Pericardium fibroblast (primary cell): ENCODE measurements at places on chromosomes 2 and 18. TPM values are rescaled to one million over a fixed set of nuclear protein-coding genes. Genes with fewer than 3 reads are reported as not detected.

Gene DHRS9
- total RNA-seq = 51.2 TPM in 1 of 2 replicates, not detected in the other

Gene ZAP70
- 2.2 TPM in 1 of 2 replicates, not detected in the other for total RNA-seq

Gene EFR3B
- 0.47 and 0.60 TPM in 2 replicates for total RNA-seq

Gene KCNS3
- 1.2 TPM in 1 of 2 replicates, not detected in the other for total RNA-seq

Gene PPP1R1C
- 1.6 TPM in 1 of 2 replicates, not detected in the other for total RNA-seq

Gene TSPYL6
- total RNA-seq = not detected in 2 replicates

Gene BMP10
- not detected in 2 replicates for total RNA-seq

Gene SP140
- total RNA-seq = not detected in 2 replicates

Gene C2orf74
- total RNA-seq = 6.4 and 9.7 TPM in 2 replicates
